ENCODE measurements at places on chromosomes 5 and 9.

DNA sequence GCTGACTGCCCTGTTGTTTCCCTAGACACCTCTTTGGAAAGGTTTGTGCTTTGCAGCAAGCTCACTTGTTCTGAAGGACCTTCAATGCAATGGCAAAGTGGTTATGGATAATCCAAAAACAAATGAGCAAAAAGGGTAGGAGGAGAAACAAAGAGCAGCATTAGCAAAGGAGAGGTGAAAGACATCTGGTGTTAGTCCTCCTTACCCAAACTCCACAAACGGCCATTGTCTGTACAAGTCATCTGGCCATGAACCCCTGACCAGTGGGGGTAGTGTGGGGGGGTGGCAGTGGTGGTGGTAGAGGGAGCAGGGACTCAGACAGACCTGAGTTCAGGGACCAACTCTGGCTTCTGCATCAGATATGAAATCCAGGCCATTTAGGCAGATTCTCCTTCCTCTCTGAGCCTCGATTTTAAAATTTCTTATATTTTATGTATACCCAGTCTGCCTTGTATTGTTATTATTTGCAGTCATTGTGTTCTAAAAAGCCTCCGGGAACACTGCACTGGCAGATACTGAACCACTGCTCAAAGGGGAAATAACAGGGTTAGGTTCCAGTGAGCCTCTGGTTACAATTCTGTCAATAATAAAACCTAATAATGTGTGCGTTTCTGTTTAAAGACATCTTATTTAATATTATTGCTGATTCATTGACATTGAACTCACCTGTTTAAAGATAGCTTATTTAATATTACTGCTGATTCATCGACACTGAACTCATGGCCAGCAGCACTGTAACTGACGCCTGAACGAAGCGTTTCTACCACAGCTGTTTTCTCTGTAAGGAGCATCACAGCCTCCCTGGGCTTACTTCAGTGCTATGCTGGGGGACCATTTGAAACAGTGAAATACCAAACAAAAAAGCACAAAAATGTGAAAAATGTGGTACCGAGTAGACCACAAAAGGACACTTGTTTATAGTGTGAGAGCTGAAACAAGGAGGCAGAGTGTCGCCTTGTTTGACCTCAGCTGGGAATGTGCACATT lies 156.0 kb downstream of the SEC61B start:
- DNase-seq = no peak

DNA sequence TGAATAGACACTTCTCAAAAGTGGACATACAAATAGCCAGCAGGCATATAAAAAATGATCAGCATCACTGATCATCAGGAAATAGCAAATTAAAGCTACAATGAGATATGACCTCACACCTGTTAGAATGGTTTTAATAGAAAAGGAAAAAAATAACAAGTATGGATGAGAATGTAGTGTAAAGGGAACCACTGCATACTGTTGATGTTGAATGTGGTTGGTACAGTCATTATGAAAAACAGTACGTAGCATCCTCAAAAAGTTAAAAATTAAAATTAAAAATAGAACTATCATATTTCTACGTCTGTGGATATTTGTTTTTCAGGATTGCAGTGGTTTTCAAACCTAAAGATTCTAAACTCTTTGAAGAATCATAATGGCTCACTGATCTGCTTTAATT lies 215.1 kb upstream of the NREP start:
- no peak for DNase-seq

DNA sequence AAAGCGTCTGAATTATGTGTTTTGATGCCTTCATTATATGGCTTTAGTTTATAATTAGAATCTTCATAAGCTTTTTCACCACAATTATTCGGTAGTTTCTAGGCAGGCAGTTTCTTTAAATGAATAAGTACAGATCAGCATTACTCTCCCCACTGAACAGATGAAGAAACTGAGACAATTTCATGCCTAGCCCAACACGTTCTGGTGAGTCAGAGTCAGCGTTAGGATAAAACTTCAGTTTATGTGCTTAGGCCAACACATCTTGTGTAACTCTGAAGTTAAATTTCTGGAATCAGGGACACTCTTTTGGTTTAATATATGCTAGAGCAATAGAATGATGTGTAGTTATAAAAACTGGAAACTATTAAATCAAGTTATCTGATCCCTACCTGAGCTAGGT lies 186.7 kb upstream of the ELL2 start:
- no peak for DNase-seq

GRCh38 chr5:178778919-178779318 lies 48.5 kb upstream of the ZNF354A start:
- DNase-seq = no peak

- peak; percentile 37 for DNase-seq
These were observed 1.6 kb downstream of the ECM2 start for GRCh38 chr9:92534204-92534603.

DNA sequence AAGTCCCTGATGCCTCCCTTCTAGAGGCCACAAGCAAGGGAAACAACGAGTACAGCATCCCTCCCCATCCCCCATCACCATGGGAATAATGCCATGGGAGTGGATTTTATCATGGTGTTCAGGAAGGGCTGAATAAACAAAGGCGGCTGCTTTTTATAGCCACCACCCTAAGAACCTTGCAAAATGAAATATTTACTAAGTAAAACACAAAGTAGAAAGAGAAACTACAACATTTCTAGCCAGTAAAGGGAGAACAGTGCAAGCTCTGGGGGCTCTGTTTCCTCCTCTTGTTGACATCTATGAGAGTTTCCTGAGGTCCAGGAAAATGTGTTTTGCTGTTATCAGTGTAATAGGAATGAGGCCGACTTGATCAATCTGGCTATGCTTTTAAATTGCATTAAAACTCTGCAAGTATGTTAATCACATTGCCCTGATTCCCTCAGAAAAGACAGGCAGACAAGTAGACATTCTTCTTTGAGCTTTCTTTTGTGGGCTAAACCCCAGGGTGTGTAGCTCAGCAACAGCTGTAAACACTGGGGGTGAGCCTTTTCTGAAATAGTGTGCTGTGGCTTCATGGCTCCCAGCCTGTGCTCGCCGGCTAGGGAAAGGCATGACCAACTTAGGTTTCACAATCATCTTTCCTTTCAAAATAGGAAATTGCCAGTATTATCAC lies 31.1 kb downstream of the SV2C start:
- DNase-seq = no peak

DNA sequence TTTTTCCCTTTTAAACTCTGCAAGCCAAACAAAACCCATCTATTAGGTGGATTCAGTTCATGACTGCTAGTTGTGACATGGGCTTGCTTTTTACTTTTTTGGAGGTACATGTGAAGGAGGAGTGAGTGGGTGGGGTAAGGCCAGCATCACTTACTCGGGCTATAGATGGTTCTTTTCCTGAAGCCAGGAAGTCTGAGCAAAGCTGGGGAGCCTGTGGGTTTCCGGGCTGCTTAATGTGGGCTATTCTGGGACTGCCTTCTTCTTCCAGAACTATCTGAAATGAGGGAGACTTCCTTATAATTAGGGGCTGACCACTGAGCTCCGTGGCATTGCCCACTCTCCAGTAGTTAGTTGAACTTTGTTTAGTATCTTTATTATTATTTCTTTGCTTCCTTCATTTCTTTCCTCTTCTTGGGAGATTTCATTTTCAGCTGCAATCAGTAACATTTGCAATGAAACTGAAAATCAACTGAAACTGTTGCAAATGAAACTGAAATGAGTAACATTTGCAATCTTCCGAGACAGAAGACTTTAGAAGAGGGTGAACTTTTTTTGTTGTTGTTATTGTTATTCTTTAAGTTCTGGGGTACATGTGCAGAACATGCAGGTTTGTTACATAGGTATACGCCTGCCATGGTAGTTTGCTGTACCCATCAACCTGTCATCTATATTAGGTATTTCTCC lies 204.9 kb downstream of the LRRC70 start:
- DNase-seq = no peak

GRCh38 chr5:1749346-1750124 lies 50.1 kb downstream of the MRPL36 start:
- no peak for DNase-seq

DNA sequence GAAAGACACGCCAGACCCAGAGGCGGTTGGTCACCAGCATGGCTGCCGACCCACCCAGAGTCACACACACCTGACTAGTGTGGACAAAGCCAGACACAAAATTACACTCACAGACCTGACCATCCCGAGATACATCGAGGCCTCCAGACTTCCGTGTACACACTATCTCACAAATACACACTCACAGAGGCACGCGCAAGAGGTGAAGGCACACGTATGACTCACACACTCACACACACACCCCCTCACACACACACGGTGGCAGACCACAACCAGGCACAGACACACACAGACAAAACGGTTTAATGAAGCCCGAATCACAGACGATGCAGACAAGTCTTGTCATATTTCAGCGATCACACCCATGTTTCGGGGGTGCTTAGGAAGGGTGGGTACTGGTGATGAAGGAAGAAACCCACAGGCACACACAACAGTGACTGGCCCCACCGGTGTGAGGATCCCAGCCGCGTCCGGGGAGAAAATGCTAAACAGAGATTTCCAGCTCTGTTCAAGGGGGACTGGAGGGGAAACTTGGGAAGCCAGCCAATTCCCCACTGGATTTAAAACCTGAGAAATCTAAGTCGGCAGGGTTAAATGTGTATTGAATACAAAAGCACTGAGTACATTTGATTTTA lies 51.3 kb downstream of the CRB2 start:
- DNase-seq = no peak

DNA sequence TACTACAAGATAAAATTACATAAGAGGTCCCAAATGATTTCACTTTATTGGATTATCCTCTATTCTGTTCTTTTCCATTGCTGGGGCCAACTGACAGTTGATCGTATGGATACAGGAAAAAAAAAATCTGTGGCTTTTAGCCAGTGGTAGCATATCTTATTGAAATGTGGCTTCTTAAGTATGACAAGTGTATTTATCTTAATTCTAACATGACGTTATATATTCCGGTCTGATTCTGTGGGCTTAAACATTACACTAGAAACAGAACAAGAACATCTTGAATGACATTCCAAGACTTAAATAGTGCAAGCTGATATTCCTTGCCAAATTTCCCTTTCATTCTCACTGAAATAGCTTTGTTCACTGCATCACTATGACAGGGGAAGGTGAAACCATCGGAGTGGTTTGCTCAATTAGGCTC lies 117.9 kb downstream of the INSYN2B start:
- no peak for DNase-seq

GRCh38 chr5:172235827-172236736 lies 42.1 kb downstream of the EFCAB9 start:
- DNase-seq = no peak

- peak; percentile 19 for DNase-seq
These were observed 638.9 kb downstream of the RAB3C start for GRCh38 chr5:59221769-59222168.

DNA sequence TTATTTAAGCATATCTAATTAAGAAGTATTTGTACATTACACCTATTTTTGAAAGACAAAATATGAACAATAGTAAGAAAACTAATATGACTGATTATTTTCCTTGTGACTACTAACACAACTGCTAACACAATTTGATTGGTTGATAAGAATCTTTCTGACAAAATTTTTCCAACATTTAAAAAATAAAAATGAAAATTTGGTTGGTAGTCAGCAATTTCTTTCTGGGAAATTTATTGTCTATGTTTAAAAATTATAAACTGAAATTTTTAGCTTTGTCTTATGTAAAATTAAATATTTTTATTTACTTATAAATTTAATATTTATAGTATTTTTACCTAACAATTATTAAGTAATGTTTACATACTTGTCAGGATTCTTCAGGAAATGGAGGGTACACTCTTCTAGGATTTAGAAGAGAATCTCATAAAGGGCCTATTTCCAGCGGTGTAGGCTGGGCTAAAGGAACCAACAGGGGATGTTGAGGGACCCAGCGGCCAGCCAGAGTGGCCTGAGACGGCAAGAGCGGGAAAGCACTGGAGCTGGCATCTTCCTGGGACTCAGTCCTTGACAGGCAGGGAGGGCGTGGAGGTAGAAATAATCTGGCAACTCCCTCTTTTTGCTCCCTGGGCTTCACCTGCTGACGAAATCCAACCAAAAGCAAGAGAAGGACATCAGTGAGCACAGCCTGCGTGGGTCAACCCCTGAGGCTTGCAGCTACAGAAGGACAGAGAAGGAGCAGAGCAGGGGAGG lies 14.7 kb upstream of the FAM120A start:
- no peak for DNase-seq

DNA sequence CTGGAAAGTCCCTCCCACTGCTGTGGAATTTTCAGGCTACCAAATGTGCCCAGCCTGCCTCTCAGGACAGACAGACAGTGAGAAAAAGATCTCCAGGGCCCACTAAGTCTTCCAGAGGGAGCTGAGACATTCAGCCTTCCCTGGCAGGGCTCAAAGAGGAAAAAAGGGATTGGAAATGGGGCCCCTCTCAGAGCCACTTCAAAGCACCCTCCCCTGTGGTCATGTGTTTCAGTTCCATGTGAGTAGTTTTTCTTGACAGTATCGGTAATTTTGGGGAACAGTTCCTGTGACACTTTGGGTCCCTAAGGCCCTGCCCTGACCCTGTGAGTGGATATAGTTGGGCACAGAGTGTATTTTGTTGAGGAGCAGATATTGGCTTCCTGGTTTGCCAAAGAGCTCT lies 25.0 kb downstream of the LARP1 start:
- DNase-seq = no peak

GRCh38 chr5:151115272-151115905 lies 34.6 kb upstream of the TNIP1 start:
- DNase-seq = peak; percentile 85

GRCh38 chr5:172683264-172683644 lies 42.2 kb downstream of the NEURL1B start:
- DNase-seq = no peak

GRCh38 chr9:131739133-131739958 lies 530 bp downstream of the RAPGEF1 start:
- peak; percentile 63 for DNase-seq

DNA sequence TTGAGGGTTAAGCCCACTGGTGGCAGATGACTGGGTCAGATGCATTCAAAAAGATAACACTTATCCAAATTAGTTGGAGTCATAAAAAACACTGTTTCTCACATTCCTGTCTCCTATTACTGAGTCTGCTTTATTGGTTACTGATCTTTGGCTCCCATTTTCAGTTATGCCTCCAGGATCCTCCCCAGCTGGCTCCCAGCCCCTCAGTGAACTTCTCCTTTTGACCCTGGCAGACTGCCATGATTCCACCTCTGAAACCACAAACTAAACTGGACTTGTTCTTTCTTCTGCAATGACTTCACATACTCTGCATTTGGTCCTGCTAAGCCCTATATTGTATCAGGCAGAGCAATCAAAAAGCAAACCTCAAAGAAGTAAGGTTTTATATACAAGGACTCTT lies 860.8 kb upstream of the DMAC1 start:
- peak; percentile 100 for DNase-seq

Measured in OCI-M1 (cell line).